ENCODE measurements at places on chromosomes 11 and 22. TPM values are rescaled to one million over a fixed set of nuclear protein-coding genes. Genes with fewer than 3 reads are reported as not detected.
A peak's percentile ranks its signal among the peaks of the same experiment; 100 is the strongest.

Gene TRPM5
- total RNA-seq: not detected

DNA sequence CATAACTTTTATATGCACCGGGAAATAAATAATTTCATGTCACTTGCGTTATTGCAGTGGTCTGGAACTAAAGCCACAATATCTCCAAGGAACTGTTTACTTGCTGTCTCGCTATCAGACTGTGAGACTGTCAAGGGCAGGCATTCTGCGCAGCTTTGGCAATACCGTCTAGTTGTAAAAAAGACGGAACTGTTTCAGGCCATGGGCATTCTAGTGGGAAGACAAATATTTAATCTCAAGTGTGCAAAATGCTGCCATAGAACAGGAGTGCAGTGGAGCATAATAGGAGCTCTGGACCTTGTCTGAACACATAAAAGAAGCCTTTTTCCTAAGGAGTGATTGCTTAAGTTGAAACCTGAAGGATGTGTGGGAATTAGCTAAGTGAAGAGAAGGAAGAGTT, 53.8 kb downstream of the PACS1 start:
- DNase-seq: no peak

DNA sequence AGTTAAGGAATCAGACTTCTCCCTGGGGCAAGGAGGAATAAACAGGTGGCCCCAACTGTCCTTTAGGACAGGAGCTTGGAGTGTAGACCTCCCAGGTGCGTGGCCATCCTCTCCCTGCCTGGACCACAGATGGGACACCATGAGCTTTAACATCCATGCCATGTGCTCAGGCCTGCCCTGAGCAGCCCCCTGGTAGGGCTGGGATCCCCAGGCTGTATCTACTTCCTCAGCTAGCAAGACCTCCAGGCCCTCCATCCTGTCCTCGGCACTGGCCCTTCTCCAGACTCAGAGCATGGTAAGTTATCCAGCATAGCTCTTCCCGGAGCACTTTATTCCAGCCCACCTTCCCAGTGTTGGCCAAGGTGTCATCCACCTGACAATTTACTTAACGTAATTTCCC, 5.7 kb downstream of the CD6 start:
- no peak for DNase-seq

- DNase-seq: no peak
These were observed 38.0 kb downstream of the TOLLIP start for GRCh38 chr11:1271406-1271805.

GRCh38 chr11:93784145-93784934, at the start of gene MED17:
Gene MED17, plus strand, starts transcription at chr11:93784282. Its CDS starts 232 bp downstream, at chr11:93784514.
- peak; percentile 94 for DNase-seq

Data from left cardiac atrium (tissue), 4 donors.